ENCODE measurements at places on chromosomes 13 and 19.
A peak's percentile ranks its signal among the peaks of the same experiment; 100 is the strongest.

DNA sequence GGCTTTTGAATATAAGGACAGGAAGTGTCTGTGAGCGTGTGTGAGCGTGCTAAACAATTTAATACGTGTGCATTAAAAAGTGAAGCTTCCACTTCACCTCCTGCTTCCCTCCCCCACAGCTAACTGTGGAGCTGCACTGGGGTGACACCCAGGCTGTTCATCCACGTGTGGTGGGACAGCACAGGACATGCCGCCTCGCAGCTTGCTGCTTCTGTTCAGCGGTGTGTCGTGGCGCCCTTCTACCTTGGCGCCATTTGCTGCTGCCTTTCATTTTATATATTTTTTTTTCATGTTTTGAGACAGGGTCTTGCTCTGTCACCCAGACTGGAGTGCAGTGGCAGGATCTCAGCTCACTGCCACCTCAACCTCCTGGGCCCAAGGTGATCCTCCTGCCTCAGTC, 63.3 kb downstream of the MCF2L start:
- DNase-seq, result no peak

GRCh38 chr13:19345158-19345557, 163.5 kb upstream of the TUBA3C start:
- no peak for DNase-seq

DNA sequence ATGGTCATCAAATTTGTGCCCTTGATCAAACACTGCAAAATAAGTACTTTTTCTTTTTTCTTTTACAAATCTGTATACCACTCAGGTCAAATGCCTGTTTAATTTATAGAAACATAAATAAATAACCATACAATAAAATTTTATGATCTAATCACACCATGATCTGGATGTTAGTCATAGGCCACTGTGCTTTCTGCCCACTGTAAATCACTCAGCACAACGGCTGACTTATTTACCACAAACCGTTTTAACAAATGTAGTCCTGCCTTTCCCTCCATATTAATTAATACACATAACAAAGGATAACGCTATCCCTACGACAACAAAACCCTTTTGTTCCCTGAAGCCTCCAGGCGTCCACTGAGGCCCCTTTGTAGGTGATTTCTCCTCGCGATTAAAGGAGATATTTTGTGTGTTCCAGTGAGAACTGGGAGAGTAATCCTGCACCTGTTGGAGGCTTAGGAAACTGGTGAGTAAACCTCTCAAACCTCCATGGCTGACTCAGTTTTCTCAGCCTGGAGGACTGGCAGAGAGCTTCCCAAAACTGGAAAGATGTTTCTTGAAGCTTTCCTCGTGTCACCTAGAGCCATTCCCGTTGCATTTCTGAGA, 477.1 kb upstream of the SGCG start:
- no peak for DNase-seq

DNA sequence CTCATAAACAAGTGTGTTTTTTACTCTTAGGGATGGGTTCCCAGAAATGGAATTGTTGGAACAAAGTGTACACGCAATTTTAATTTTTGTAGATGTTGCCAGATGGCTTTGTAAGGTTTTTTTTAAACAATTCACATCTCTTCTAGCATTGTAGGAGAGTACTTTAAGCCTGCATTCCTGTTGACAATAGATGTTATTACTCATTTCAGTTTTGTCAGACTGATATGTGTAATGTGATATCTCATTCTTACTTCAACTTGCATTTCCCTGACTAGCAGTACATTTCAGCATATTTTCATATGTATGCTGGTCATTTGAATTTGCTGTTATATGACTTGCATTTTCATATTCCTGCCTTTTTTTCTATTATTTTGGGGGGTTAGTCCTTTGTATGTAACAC, 186.6 kb upstream of the SLITRK6 start:
- no peak for DNase-seq

- DNase-seq, result no peak
Measured at GRCh38 chr13:106143930-106144709, 391.3 kb downstream of the EFNB2 start.

DNA sequence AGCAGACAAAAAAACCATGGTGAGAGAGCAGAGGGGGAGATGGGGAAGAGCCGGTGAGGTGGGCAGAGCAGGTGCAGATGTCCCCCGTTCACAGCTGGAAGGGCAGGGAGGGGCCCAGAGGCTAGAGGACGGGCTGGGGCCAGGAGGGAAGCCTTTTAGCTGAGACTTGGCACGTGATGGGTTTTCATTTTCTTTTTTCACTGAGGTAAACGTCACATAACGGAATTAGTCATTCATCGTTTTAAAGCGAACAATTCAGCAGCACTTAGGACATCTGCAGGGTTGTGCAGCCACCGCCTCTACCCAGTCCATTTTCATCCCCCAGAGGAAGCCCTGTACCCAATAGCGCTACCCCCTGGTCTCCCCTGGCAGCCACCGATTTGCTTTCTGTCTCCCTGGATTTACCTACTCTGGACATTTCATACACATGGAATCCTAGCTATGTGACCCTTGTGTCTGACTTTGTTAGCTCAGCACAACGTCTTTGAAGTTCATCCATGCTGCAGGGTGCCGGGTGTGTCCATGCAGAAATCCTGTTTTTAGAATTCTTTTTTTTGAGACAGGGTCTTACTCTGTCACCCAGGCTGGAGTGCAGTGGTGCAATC, 16.0 kb upstream of the EMC10 start:
- DNase-seq, result no peak

- no peak for DNase-seq
Measured at GRCh38 chr13:84025824-84026223, 143.6 kb upstream of the SLITRK1 start.

DNA sequence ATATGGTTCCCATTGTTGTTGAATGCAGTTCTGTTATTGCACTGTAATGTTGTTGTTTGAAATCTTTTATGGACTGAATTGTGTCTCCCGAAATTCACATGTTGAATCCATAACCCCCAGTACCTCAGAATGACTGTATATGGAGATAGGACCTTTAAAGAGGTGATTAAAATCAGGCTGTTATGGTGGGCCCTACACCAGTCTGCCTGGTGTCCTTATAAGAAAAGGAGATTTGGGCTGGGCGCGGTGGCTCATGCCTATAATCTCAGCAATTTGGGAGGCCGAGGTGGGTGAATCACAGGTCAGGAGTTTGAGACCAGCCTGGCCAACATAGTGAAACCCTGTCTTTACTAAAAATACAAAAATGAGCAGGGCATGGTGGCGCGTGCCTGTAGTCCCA, 7.4 kb downstream of the CXCL17 start:
- DNase-seq, result no peak

GRCh38 chr19:38433268-38433733, at the start of gene RYR1:
TSS of gene RYR1 (plus strand) at chr19:38433691. CDS start at chr19:38433830, 139 bp downstream.
- peak; percentile 66 for DNase-seq

- no peak for DNase-seq
Measured at GRCh38 chr13:36475468-36475867, 43.2 kb downstream of the CCNA1 start.

- DNase-seq, result no peak
Measured at GRCh38 chr19:13017306-13018034, 22.2 kb downstream of the NFIX start.

GRCh38 chr13:74444864-74445479, 310.8 kb upstream of the KLF12 start:
- no peak for DNase-seq

DNA sequence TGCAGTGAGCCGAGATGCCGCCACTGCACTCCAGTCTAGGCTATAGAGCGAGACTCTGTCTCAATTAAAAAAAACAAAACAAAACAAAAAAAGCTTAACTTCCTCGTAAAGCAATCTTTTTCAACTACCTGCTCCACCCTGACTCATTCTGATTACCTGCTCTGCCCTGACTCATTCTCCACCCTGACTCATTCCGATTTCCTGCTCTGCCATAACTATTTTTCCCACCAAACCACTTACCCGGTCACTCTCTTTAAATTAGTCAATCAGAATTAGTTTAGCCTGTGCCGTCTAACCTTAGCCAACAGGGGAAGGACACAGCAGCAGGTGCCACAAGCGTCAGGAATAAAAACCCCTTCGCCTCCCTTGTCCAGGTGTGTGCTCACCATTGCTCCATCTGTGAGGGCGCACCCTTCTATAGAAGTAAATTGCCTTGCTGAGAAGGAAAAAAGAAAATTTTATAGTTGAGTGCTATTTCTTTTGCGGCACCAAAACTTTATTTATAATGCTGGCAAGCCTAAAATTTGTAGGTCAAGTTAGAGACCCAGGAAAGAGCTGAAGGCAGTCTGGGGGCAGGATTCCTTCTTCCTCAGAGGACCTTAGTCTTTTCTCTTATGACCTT, 1.7 kb upstream of the IFT88 start:
- no peak for DNase-seq

- DNase-seq, result no peak
Measured at GRCh38 chr19:31253526-31254179, 95.6 kb downstream of the TSHZ3 start.

- no peak for DNase-seq
Measured at GRCh38 chr13:59906413-59907049, 257.2 kb downstream of the DIAPH3 start.

DNA sequence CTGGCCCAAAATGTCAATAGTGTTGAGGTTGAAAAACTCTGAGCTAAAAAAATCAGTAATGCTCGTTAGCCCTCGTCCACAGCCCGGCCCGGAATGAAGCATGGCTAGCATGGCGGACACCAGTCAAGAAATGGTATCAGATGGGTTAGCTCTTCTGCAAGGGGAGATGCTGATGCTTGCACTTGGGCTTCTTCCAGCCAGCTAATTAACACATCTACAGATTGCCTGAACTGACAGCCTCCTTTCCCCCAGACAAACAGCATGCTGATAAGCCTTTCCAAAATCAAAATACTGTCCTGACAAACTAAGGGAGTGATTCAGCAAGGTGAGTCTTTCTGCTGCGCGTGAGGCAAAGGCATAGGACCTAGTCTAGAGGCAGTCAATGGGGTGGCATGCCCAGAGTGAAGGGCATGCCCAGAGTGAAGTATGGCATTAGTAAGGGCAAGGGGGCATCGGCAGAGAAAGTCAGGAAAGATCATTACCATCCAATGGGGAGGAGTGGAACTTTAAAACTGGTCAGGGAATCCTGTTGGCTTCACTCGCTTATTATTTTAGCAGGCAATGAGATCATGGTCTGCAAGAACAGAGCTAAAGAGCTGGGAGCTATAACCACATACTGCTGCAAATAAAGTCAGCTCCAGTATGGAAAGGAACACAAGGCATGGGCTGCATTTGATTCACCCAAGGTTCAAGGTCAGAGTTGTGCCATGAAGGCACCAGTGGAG, 30.2 kb upstream of the UBE2L5 start:
- DNase-seq, result no peak

DNA sequence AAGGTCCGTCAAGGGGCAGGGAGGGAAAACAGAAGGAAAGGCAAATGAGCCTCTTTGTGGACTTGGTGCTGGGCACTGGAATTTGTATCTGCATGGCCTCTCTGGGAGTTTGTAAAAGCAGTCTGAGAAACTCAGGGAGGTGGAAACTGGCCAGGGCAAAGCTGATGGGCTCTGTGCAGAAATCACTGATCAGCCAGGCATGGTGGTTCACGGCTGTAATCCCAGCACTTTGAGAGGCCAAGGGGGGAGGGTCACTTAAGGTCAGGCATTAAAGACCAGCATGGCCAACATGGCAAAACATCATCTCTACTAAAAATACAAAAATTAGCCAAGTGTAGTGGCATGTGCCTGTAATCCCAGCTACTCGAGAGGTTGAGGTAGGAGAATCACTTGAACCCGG, 369.9 kb upstream of the ZNF507 start:
- no peak for DNase-seq
